ENCODE measurements at places on chromosomes 5 and 9.

DNA sequence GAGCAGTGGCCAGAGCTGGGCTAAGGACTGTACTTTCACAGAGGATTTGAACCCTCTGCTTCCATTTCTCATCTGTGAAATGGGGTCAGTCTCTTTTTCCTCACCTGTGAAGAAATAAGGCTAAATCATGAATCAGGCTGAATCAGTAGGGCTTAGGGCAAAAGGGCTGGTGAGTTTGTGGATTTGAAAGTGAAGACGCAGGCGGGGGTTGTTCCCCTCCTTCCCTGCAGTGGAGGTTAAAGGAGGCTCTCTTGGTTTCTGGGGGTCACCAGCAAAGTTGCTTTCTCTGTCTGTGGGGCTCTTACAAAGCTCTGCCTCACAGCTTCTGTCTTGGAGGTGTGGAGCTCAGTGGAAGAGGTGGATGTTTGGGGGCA lies 17.6 kb upstream of the NDST1 start:
- no peak for DNase-seq

- DNase-seq = no peak
Observed at GRCh38 chr9:133647148-133647547, 11.0 kb downstream of the DBH start.

- DNase-seq = no peak
Observed at GRCh38 chr5:168747987-168748777, 169.0 kb upstream of the PANK3 start.

DNA sequence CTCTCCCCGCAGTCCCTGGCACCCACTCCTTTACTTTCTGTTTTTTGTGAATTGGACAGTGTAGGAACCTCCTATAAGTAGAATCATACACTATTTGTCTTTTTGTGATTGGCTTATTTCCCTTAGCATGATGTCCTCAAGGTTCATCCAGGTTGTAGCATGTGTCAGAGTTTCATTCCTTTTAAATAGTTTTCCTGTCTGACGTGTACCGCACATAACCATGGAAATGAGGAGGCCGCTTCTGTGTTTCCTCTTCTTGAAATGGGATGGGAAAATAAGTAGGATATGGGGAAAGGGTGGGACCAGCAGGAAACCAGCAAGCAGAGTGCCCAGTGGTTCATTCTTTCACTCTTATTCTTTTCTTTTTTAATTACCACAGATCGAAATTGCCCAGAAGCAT lies 72.6 kb upstream of the ENTREP1 start:
- no peak for DNase-seq

GRCh38 chr5:154506049-154506715 lies 28.2 kb upstream of the HAND1 start:
- DNase-seq = no peak

DNA sequence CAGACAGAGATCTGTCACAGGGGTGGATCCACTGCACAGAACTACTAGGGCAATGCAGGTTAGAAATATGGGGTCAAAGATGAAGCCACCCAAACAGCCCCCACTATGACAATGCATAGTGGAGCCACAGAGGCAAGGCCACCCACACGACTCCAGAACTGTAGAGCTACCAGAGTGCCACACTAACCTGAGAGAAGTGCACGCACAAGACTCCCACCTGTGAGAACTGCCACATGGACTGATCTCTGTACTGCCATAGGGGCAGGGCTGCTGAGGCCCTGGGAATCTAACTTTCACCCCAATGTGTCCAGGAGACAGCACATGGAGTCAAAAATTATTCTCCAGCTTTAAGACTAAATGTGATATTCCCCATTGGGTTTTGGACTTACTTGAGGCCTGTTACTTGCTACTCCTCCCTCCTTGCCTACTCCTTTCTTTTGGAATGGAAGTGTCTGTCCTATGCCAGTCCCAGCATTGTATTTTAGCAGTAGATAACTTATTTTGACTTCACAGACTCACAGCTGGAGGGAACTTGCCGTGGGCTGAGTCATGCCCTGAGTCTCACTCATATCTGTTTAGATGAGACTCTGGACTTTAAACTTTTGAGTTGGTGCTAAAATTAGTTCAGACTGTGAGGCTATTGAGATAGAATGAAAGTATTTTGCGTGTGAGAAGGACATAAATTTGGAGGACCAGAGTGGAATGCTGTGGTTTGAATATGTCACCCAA lies 853.3 kb downstream of the MAT2B start:
- no peak for DNase-seq

DNA sequence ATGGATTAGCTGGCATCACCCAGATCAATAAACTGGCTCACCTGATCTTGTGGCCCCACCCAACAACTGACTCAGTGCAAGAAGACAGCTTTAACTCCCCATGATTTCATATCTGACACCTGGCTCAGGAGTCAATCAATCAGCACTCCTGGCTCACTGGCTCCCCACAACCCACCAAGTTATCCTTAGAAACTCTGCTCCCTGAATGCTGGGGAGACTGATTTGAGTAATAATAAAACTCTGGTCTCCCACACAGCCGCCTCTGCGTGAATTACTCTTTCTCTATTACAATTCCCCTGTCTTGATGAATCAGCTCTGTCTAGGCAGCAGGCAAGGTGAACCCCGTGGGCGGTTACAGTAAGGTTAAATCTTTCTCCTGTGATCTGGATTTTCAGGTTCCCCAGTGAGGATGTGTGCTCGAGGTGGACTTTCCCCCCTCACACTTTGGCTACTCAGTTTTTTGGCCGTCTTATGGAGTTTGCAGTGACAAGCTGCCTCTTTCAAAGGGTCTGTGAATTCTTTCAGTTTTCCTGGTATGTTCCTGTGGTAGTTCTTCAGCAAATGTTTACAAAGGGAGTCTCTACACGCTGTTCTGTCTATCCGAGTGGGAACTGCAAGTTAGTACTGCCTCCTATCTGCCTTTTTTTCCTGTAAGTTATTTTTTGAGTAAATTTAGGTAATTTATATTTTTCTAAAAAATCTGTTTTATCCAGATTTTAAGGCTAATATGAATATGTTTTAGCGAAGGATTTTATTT lies 500.2 kb upstream of the NUDT12 start:
- no peak for DNase-seq

DNA sequence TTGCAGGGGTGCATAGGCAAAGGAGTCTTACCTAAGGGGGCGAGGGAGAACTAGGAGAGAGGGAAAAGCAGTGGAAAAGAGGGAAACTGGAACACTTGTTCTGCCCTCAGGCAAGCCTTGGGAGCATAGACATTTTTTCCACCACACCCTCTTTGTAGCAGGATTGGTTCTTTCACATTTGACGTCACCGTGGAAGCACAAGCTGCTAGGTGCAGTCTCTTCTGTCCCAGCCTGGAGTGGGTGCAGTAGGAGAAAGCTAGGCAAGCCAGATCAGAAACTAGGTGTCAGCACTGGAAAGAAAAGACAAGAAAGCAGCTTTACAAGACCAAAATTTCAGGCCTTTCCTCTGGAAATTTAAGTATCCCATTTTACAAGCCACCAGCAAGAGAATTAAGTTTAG lies 440.4 kb downstream of the EFNA5 start:
- DNase-seq = no peak

DNA sequence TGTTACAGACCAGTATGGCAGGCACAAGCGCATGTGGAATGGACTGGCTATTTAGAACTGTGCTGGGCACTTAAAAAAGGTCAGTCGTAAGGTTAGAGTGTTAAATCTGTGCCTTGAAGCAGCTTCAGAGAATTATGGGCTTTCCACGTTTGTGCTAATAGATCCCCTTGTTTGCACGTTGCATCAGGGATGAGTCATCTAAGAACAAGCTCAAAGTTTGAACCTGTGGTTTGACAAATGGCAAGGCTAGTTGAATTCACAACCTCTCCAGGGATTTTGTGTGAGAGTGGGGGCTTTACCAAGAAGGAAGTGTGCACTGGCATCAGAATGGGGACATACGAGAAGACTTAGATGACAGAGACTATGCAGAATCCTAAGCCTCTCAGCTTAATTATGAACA lies 249.6 kb downstream of the IRX1 start:
- no peak for DNase-seq

- no peak for DNase-seq
Observed at GRCh38 chr5:83913593-83913992, 192.9 kb upstream of the HAPLN1 start.

- no peak for DNase-seq
Observed at GRCh38 chr5:153491856-153492255, 1.4 kb downstream of the GRIA1 start.

- no peak for DNase-seq
Observed at GRCh38 chr5:97854871-97855762, 672.1 kb upstream of the RIOK2 start.

- DNase-seq = no peak
Observed at GRCh38 chr5:136518174-136518573, 152.8 kb upstream of the TRPC7 start.

- DNase-seq = no peak
Observed at GRCh38 chr9:103837940-103838339, 256.2 kb upstream of the SMC2 start.

DNA sequence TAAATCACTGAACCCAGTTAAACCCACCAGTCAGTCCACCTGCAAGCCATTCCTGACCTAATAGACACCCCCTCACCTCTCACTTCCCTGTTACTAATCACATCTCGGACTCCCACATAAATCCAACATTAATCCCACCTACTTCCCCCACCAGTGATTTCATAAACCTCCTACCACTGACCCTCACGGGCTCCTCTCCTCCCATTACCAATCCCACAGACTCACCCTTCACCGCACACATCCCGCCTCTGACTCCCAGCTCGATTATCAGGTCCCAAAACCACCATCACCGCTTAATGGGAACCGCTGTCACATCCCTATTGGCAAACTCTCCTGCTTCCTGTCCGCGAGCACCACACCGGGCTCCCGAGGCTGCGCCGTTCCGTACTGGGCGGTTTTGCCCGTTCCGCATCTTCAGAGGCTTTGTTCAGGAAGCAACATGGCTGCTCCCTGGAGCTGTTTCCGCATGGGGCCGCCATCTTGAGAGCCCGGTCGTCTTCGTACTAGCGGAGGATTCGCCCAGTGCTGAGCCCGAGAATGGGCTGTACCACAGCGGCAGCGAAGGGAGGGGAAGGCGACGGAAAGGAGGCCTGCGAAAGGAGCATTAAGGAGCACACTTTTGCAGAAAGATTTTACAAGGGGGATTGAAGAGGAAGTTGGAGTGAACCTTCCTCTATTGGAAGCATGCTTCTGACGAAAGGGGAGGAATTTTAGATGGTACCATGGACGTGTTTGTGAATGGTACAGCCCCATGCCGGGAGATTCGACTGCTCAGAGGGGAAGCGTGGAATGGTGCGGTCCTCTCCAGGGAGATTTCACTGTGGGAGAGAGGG lies at the start of gene ZNF300:
Gene ZNF300, minus strand, starts transcription at position 502 of the 833 bp plus-strand sequence. CDS start 1,825 bp downstream, outside the sequence.
- peak; percentile 12 for DNase-seq

- no peak for DNase-seq
Observed at GRCh38 chr9:95458666-95459065, 58.1 kb downstream of the PTCH1 start.

GRCh38 chr5:167886196-167886595 lies 405.2 kb upstream of the WWC1 start:
- DNase-seq = no peak

DNA sequence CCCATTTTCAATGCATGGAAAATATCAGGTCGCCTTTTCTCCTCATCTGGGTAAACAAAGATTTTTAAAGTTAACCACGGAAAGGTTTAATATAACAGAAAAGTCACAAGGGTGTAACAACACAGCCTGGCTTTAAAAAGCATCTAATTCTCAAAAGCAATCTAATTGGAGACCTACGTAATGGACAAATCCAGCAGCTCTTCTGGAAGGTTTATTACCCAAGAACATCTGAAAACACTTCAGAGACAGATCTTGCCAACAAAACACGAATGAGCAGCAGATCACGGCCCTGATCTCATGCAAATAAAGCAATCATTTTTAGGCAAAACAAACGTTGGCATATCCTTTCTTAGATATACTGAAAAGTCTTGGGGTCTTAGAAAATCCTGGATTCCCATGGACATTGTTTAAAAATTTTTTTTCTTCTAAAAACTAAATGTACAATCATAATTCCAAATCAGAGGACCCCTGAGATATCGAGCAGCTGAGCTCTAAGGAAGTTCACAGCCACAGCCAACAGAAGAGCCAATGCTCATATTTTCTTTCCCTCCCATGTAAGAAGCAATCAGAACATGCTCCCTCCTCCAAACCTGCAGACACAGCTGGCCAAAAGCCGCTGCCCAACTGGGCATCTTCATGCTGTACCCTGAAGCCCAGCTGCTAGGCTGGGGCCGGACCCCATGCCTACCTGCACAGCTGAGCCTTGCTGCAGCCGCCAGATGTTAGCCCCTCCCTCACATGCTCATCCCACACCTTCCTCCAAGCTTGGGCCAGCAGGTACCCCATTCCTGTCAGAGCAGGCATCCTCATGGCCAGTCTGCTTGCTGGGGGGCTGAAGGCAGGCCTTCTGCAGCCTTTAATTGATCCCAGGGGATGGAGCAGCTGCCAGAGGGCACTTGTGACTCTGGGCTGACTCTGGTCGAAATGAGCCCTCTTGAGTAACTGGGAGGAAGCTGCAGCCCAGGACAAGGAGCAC lies 11.2 kb downstream of the ANKS6 start:
- no peak for DNase-seq

DNA sequence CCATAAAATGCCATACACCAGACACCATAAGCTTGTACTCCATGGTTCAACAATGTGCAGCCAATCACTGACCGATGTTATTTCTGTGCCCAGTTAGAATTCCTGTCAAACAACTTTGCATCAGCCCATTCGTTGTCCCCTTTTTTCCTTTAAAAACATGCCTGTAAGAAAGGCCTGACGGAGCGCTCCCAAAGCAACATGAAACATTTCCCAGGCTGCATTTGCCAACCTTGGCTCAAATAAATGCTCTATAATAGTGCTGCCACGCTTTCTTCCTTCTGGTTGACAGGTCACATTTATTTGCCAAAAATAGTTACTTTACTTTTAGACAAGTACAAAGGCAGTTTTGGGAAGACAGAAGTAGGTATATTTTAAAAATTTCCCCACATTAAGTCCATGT lies 735.6 kb upstream of the PTPRD start:
- DNase-seq = no peak

- no peak for DNase-seq
Observed at GRCh38 chr5:38557308-38557710, 863 bp upstream of the LIFR start.

- no peak for DNase-seq
Observed at GRCh38 chr5:115586525-115587146, 15.6 kb downstream of the TICAM2 start.

DNA sequence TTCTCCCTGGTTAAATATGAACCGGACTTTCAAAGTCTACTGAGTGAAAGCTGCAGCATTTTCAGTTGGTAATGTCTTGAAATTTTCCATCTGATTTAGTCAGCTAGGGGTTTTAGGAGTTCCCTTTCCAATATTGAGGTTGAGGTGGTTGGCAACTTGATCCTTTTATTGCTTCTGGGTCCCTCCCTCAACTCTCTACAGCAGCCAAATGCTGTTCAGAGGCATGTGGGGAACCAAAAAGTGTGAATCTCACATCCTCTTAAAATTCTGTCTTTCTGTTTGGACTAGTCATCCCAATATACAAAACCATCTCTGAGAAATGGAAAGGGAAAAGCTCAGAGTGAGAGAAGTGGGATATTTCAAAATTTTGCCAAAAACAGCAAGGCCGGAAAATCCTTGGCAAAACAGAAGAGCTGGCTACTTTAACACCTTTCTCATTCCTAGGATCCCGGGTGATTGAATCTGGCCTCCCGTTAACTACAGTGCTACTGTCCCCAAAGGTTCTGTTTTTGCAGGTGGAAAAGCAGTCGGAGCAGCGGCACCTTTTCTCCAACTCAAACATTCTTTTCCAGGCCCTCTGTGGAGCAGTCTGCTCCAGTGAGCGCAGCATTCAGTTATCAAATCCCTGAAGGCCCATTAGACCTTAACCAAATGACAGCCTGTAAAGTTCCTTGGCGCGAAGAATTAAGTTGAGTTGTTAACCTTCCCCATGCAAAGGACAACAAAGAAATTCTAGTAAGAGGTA lies 345.9 kb upstream of the NUDT12 start:
- DNase-seq = no peak

GRCh38 chr5:115588640-115589039 lies 13.6 kb downstream of the TICAM2 start:
- DNase-seq = no peak

Data from activated CD4-positive, alpha-beta T cell treated with anti-CD3 and anti-CD28 coated beads, Interleukin-2, amount 50 U/mL, for 4 hours (primary cell).